Amygdala (tissue), 56 donors: ENCODE measurements at places on chromosomes 6 and 20.

DNA sequence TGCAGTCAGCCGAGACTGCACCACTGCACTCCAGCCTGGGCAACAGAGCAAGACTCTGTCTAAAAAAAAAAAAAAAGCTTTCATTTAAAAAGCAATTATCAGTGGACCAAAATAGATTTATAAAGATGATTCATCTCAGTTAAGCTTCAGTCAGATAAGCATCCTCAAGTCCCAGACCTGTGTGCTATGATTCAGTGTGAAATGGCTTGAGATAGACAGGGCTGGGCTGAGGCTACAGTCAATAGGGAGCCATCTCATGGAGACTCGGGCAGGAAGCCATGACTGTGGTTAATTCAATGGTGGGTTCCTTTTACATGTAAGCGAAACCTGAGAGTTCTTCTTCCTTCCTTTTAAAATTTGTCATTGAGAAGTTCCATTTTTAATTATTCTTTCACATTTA lies 276.0 kb downstream of the TFAP2A start:
- DNase-seq, result no peak

DNA sequence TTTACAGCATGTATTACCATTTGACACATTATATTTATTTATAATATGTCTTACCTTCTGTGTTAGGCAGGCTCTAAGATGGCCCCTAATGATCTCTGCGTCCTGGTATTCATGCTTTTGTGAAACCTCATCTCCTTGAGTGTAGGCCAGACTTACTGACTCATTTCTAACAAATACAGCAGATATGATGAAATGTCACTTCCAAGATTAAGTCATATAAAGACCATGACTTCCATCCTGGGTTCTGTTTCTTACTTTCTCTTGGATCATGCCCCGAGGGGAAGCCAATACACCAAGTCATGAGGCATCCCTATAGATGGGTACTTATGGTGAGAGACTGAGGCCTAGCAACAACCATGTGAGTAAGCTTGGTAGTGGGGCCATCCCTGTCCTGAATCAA lies 30.2 kb downstream of the ZHX3 start:
- no peak for DNase-seq

DNA sequence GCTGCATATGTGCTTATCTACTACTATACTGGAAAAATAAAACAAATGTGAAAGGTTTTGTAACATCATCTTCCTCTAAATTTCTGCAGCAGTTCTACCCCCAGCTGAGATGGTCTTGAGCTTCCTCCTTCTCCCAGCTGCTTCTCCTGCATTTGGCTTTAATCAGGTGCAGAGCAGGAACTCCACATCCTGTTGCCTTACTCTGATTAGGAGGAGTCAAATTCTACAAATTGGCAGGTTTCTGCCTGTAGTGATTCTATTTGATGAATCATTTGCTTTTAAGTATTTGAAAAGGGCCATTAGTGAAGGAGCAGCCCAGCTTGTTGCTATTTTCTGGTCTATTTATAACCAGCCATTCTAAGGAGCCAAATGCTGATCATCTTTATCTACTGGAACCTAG lies 224.5 kb downstream of the GMDS start:
- no peak for DNase-seq

GRCh38 chr6:41624621-41625380 lies 13.5 kb upstream of the MDFI start:
- no peak for DNase-seq

GRCh38 chr20:878511-879307 lies 37.4 kb downstream of the ANGPT4 start:
- no peak for DNase-seq

- DNase-seq, result no peak
Observed at GRCh38 chr20:63641146-63641791, 12.0 kb downstream of the STMN3 start.

- no peak for DNase-seq
Observed at GRCh38 chr20:46946181-46946624, 51.6 kb downstream of the EYA2 start.

GRCh38 chr6:139872665-139873064 lies 498.2 kb upstream of the CITED2 start:
- no peak for DNase-seq

- DNase-seq, result no peak
Observed at GRCh38 chr20:39252035-39252434, 289.9 kb downstream of the DHX35 start.

DNA sequence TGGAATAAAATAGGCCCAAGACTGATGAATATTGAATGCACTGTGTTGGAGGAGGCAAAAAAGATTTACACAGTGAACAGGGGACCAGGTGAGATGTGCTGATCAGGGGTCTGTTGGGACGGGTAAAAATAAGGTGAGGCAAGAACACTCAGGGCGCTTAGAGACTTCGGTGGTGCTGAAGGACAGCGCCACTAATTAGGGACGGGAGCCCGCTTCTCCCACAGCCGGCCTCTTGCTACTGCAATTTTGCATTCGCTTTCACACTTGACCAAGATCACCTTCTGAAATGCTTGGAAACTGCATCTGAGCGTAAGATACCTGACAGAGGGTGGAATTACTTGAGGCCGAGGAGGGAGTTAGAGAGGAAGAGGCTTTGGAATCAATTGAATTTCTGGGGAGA lies 7.3 kb downstream of the TFAP2D start:
- DNase-seq, result no peak

DNA sequence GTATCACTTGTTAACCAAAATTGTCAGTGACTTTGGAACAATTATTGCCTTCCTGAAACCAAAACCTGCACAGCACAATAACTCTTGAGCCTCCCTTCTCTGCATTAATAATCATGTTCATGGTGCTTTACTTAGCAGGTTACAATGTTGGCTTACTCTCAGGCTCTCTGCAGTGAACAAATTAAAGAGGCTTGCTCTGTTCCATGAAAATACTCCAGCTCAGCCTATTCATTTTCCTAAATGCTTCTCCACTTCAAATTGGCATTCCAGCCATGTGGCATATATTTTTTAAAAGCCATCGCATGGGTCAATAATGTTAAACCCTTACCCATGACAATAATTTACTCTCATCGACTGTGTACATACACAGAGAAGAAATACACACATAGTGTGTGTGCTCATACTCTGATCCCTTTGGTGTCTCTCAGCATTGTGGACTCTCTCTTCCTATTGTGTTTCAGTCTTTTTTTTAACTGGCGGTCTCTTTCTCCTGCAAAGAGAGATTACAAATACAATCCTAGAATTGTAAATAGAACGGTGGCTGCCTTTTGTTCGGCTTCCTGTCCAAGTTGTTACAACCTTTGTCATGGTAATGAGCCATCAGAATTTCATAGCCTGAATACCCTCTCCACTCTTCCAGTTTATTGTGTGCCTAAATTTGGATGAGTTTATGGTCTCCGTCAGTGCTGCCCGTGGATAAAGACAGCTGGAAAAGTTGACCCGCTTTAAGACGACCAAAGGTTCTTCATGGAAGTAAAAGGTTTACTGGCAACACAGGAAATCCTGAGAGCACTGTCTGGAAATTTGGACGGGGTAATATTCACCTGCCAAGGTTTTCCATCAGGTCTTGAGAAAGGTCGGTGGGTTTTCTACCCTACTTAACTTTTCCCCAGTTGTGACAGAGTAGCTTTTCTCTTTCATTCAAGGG lies 263.6 kb downstream of the CD83 start:
- no peak for DNase-seq
